ENCODE measurements at places on chromosomes 11 and 22.

- no peak for DNase-seq
Observed at GRCh38 chr22:23138584-23139435, 3.0 kb downstream of the RSPH14 start.

- DNase-seq = no peak
Observed at GRCh38 chr22:31929167-31929930, 15.0 kb upstream of the YWHAH start.

DNA sequence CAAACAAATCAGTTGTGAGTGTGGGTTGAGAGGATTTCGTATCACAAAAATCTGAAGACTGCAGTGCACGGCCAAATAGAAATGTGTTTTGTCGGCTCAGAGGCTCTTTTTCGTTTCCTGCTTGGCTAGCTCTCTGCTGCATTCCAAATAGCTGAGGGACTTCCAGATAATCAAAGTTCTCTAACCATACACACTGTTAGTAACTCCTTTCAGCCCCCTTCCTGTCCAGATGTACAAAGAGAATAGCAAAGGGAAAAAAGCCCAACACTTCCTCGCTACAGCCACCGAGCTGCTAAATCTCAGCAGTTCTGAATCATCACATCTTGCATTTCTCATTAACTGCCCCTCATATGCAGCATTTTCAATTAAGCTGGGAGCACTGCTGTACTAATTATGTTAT, 203.1 kb downstream of the TENM4 start:
- peak; percentile 38 for DNase-seq

DNA sequence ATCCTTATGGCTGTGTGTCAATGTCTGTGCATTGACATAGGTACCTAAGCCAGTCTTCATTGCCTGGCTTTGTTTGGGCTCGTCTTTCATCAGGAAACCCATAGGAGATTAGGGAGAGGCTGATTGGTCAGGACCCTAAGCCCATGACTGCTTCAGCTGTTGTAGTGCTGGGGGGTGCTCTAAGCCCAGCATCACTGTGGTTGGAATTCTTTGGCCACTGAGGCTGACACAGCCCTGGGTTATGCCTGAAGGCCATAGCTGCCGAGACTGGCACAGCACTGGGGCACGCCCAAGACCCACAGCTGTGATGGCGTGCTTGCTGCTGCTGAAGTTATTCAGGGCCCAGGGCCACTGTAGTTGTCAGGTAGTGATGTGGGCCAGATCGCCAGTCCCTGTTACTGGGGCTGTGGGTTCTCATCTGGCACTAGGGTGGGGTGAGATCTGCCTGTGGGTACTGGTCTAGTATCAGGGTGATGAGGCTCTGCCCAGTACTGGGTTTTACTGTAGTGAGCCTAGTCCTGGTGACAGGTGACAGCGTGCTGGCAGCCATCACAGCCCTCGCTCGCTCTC, 4.9 kb downstream of the USP18 start:
- no peak for DNase-seq

GRCh38 chr11:13837286-13837685, 125.2 kb upstream of the SPON1 start:
- peak; percentile 75 for DNase-seq

DNA sequence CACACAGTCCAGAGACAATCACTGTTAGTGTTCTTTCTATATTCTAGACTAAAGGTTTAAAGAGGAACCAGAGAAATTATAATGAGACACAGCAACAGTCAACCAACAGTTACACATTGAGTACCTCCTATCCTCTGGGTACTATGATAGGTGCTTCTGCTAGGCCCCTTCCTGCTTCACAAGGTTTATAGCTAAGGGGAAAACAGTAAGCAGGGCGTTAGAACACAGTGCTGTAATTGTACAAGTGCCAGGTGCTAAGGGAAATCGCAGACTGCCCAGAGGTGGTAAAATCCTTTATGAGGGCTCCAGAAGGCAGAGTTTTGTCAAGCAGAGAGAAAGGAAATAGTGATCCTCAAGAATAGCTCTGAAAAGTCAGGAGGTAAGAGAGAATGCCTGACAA, 297.2 kb upstream of the FAT3 start:
- DNase-seq = no peak

Data from urothelium cell line (cell line).